Cardiac septum (tissue), 1 donor: ENCODE measurements at places on chromosomes 3 and 15.

DNA sequence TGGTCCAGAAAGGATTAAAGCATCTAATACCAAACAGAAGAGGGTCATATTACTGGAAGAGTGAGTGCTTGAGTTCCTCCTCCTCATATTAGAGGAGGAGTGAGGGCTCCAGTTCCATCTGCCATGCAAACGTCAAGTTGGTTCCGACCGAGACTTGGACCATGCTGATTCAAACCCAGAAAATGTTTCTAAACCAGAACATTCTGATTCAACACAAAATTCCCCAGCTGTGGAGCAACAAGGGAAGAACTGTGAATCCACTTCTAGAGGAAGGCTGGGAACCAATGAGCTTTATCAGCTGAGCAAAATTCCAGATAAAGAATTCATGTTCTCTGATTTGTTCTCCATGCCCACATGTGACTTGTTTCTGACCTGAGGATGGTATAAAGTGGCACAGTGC is 135.6 kb upstream of the WNT5A start:
- DNase-seq = no peak

- DNase-seq = no peak
Observed at GRCh38 chr3:152676810-152677379, 158.0 kb upstream of the P2RY1 start.

DNA sequence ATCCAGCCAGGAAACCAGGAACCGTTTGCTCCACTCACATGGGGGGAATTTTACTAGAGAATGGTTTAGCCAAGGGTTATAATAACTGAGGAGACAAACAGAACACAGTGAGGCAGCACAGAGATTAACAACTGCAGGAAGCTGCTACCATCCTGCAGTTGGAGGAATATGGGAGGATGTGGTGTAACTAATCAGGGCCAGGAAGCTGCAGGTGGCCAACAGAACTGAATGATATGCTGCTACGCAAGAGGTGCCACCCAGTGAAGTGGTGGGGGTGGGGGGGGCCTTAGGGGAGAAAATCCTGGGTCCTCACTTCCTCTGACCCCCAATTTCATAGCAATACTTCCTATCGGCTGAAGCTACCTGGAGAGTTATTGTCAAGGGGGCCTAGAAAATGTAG is 306.4 kb upstream of the STT3B start:
- no peak for DNase-seq

GRCh38 chr3:70916375-70917055 is 604.1 kb upstream of the MDFIC2 start:
- no peak for DNase-seq

- no peak for DNase-seq
Observed at GRCh38 chr3:41244620-41245336, 45.5 kb downstream of the CTNNB1 start.

GRCh38 chr3:130948001-130948773 is 54.3 kb downstream of the ATP2C1 start:
- no peak for DNase-seq
